Hematopoietic multipotent progenitor cell treated with erythropoietin and hydrocortisone succinate and interleukin-3 and kit ligand, for 15 days (in vitro differentiated cells): ENCODE measurements at places on chromosomes 3 and 15.
A peak's percentile ranks its signal among the peaks of the same experiment; 100 is the strongest.

GRCh38 chr3:165522386-165522785, 314.8 kb downstream of the BCHE start:
- DNase-seq = no peak

- no peak for DNase-seq
Measured at GRCh38 chr15:29065571-29065970, 179.8 kb downstream of the APBA2 start.

GRCh38 chr3:38567498-38567897, 71.4 kb downstream of the EXOG start:
- no peak for DNase-seq

GRCh38 chr3:114320246-114320645, 26.4 kb downstream of the TIGIT start:
- DNase-seq = no peak

DNA sequence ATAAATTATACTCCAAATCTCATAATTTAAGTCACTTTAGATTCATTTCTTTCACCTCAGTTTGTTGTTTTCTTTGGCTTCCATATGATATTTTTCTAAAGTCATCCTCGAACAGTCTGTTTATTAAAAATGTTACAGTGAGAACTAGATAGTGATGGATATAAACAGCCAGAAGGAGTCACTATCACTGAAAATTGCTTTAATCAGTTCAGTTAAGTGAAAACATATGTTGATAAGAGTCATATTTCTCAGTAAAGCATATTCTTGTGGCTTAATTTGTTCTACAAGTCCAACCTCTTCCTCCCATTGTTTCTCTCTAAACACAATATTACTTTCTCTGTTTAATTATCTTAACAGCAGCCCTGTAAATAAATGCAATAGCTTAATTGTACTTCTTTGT, 427.5 kb upstream of the ALCAM start:
- no peak for DNase-seq

- no peak for DNase-seq
Measured at GRCh38 chr3:95154766-95155165, 1091.9 kb downstream of the NSUN3 start.

- DNase-seq = no peak
Measured at GRCh38 chr3:128884992-128885391, 5.6 kb downstream of the ACAD9 start.

- peak; percentile 3 for DNase-seq
Measured at GRCh38 chr3:79086514-79086913, 681.3 kb downstream of the ROBO1 start.

GRCh38 chr3:126438746-126439145, 36.9 kb downstream of the ZXDC start:
- no peak for DNase-seq

- DNase-seq = no peak
Measured at GRCh38 chr3:128456776-128457715, 9.6 kb downstream of the DNAJB8 start.

DNA sequence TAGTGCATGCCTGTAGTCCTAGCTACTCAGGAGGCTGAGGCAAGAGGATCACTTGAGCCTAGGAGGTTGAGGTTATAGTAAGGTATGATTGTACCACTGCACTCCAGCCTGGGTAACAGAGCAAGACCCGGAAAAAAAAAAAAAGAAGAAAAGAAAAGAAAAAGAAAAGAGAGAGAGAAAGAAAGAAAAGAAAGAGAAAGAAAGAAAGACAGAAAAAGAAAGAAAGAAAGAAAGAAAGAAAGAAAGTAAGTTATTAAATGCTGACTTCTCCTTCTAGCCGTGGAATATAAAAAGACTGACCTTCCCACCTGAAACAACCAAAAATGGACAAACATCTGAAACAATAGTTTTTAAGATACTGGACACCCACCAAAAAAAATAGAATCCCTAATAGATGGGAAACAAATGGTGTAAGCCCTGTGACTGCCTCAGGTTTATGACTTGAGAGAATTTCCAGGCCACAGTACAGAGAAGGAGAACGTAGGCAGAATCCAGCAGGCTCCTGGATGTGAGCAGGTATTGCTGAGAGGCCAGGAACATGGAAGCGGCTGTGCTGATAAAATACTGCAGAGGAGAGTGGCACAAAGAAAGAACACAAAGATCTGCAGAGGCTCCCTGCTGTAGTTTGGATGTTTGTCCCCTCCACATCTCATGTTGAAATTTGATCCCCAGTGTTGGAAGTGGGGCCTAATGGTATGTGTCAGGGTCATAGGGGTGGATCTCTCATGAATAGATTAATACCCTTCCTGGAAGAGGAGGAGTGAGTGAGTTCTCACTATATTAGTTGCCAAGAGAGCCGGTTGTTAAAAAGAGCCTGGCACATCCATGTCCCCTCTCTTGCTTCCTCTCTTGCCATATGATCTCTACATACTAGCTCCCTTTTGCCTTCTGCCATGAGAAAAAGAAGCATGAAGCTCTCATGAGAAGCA, 41.8 kb upstream of the PRSS50 start:
- DNase-seq = no peak

DNA sequence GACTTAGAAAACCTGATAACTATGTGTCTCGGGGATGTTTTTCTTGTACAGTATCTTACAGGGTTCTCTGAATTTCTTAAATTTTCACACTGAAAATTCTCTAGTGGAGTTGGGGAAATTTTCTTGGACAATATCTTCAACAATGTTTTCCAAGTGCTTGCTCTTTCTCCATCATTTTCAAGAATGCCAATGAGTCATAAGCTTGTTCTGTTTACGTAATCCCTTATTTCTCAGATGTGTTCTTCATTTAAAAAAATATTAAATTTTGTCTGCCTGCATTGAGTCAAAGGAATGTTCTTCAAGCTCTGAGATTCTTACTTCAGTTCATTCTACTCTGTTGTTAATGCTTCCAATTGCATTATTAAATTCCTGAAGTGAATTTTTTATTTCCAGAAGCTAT, 21.9 kb upstream of the PLSCR2 start:
- DNase-seq = no peak

DNA sequence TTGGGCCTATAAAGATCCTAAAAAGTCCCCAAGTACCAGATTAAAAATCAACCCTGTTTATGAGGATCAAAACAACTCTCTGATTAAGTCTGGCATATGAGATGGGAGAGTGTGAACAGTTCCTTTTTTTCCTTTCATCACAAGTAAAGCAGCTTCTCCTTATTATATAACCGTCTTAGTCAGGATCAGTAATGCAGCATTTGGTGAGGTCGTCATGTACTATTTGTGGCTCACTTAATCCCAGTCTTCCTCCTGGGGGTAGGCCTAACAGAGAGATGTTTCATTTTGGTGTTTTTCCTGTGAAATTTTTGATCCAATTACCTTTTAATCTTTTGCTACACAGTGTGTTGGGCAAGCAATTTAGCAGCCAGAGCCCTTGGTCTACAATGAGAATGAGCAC, 333.1 kb upstream of the KCNMB2 start:
- no peak for DNase-seq

GRCh38 chr15:28105224-28105791, 6.2 kb upstream of the OCA2 start:
- no peak for DNase-seq

DNA sequence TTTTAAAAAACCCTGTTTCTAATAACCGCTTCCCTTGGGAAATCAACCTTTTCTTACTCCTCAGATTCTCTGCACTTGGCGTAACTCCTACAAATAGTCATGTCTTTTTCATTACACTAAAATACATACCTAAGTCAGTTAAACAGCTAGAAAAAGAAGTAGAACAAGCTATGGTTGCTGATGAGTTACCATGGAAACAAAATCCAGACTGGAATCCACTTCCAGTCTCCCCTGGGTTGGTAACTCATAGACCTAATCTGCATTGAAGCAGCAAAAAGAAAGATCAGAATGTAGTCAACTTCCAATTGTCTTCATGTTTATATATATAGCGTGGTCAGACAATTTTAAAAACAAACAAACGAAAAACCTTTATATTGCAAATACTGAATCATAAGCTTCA, 260.8 kb upstream of the LRRN1 start:
- DNase-seq = no peak

DNA sequence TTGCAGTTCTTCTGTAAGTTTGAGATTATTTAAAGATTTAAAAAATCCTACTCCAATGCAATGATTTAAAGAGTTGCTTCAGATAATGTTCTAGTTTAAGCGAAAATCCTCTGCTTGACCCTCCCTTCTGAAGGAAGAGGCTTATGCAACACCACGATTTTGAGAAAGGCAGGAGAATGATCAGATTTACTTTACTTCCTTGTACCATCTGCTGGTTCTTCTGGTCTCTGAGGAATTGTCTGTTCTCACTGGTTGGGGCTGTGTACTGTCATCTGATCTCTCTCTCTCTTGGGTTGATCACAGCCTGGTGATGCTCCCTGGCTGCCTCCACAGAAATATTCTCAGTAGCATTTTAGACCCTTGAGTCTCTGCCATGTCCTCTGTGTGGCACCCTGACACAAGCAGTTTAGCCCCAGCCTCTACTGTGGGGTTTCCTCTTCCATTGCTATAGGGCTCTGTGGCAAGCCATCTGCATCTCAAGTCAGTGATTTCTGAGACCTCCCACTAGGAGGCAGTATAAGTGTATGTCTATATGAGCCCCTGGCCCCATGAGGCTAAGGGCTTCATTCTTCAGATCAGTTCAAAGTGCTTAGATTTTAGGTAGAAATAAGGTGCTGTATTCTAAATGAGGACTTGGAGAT, 50.8 kb upstream of the PLAAT1 start:
- DNase-seq = no peak

- no peak for DNase-seq
Measured at GRCh38 chr3:178948546-178948945, 123.1 kb downstream of the ZMAT3 start.

DNA sequence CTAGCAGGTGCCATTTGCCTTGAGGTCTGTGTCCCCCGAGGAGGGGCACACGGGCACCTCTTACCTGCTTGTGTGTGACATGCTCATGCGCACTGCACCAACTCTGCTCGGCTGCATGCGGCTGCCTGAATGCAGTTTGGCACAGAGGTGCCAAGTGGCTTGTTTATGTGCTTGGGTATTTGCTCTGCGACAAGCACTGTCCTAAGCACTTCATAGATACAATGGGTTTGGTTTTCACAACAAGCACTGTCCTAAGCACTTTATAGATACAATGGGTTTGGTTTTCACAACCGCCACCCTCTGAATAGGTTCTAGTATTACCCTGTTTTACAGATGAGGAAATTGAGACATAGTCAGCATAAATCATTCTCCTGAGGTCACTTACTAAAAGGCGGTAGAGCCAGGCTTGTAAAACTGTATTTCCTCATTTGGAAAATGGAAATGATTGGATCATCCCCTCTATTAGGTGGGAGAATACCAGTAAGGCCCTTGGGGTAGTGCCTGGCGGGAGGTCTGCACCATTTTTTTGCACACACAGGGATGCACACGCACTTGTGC, 487 bp downstream of the ITIH4 start:
- no peak for DNase-seq

GRCh38 chr3:70501561-70501960, 189.1 kb upstream of the MDFIC2 start:
- no peak for DNase-seq

DNA sequence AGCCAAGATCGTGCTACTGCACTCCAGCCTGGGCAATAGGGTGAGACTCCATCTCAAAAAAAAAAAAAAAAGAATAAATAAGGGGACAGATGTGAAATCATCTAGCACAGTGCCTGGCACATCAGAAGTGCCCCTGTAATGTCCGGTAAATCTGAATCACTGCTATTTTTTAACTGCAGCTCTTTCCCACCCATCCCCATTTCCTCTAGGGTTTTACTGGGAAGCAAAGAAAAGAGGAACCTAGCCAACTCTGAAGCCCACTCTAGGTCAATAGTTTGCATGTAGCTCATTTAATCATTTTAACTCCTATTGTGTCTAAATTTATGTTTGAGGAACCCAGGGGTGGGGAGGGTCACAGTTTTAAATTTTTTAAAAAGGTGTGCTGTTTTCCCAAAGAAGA, 26.0 kb downstream of the MAGI1 start:
- DNase-seq = no peak

GRCh38 chr3:143083781-143084180, 35.8 kb upstream of the CHST2 start:
- peak; percentile 18 for DNase-seq

- DNase-seq = no peak
Measured at GRCh38 chr3:47367631-47368030, 13.2 kb upstream of the PTPN23 start.

DNA sequence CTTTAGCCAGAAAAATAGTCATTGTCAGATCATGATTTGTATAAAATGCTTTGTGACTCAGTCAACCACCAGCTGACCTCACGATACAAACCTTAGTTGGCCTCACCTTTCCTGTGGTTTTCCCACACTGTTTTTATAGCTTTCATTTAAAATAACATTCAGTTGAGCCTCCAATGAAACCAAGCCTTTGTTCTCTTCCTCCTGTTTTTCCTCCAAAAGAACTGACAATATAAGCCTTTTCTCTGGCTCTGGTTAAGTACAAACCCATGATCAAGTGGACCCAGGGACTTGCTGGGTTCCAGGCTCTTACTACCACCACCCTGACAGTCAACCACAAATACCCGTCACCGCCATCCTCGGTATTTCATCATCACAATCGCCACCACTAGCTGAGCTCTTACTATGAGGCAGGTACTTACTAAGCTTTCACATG, 81.7 kb downstream of the TAMM41 start:
- no peak for DNase-seq

DNA sequence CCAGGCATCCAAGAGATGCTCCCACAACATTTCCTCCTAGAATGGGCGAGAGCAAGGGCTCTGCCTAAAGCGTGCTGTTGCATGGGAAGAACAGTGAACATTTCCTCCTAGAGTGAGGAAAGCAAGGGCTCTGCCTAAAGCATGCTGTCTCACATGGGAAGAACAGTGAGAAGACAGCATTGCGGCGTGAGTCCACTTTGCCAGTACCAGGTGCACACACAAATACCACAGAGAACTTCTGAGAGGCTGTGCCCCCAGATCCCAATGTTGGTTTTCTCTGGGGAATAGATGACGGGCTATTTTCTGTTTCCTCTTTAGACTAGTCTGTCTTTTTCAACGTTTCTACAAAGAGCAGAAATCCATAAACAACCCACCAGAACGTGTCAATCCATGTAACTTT, 142.9 kb downstream of the LRRK1 start:
- DNase-seq = no peak

DNA sequence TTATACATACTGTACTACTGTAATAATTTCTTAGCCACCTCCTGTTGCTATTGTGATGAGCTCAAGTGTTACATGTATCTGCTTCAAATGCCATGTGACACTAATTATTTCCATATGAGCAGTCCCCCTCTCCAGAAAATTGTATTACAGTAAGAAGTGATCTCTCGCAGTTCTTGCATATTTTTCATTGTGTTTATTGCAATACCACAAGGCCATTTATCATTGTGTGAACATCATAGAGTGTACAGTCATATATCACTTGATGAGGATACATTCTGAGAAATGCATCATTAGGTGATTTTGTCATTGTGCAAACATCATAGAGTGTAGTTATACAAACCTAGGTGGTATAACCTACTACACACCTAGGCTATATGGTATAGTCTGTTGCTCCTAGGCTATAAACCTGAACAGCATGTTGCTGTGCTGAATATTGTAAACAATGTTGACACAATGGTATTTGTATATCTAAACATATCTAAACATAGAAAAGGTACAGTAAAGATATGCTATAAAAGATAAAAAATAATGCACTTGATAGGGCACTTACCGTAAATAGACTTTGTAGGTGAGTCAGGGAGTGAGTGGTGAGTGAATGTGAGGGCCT, 189.6 kb upstream of the MLF1 start:
- no peak for DNase-seq
